Psoas muscle (tissue), 8 donors: ENCODE measurements at places on chromosomes 3 and 15. TPM values are rescaled to one million over a fixed set of nuclear protein-coding genes. Genes with fewer than 3 reads are reported as not detected.

The MEIS2 gene
- total RNA-seq, result 24.3 TPM

The CX3CR1 gene
- 1.9 TPM for total RNA-seq

The SYNPR gene
- not detected for total RNA-seq

The IL5RA gene
- total RNA-seq, result not detected

The AMT gene
- 2.3 TPM for total RNA-seq

The CHRNB4 gene
- total RNA-seq, result not detected

The MITF gene
- 48.2 TPM for total RNA-seq

The LSAMP gene
- not detected for total RNA-seq

The GMNC gene
- not detected for total RNA-seq

The ZDHHC19 gene
- 0.38 TPM for total RNA-seq

The SLC15A2 gene
- 1.8 TPM for total RNA-seq
